ENCODE measurements at places on chromosomes 16 and 17. TPM values are rescaled to one million over a fixed set of nuclear protein-coding genes. Genes with fewer than 3 reads are reported as not detected.

DNA sequence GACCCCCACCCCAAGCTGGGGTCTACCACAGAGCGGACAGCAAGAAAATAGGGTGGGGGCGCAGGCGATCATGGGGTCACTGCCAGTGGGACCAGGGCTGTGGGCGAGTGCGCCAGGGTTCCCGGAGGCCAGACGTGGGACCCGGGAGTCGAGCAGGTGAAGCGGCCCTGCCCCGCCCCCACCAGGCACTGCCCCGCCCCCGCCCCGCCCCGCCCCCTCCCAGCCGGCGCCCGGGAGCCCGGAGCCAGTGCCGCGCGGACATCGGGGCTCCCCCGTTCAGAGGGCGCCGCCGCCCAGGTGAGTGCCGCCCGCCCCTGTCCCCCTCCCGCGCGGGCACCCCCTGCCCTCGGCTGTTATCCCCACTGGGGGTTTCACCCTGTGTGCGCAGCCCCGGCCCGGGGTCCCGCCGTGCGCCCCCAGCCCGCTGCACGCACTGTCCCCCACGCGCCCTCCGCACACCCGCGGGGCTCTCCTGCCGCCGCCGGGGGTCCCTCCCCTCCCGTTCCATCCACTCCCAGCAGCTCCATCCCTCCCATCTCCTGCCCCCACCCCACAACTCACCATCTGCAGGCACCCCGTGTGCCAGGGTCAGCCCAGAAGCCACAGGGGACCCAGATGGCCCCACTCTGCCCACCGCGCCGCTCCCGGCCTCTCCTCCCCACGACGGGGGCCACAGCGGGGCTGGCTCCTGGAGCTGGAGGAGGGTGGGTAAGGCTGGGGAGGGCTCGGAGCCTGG is at the start of gene SSTR5:
TSS of gene SSTR5 (plus strand) at position 222 of the 736 bp plus-strand sequence. CDS start 6,122 bp downstream, outside the sequence.
- H3K4me3 ChIP-seq, result no peak within 1 kb of the TSS
- H3K27ac ChIP-seq, result no peak within 1 kb of the TSS
- no peaks in the 10 kb centered on the region for H3K36me3 ChIP-seq

DNA sequence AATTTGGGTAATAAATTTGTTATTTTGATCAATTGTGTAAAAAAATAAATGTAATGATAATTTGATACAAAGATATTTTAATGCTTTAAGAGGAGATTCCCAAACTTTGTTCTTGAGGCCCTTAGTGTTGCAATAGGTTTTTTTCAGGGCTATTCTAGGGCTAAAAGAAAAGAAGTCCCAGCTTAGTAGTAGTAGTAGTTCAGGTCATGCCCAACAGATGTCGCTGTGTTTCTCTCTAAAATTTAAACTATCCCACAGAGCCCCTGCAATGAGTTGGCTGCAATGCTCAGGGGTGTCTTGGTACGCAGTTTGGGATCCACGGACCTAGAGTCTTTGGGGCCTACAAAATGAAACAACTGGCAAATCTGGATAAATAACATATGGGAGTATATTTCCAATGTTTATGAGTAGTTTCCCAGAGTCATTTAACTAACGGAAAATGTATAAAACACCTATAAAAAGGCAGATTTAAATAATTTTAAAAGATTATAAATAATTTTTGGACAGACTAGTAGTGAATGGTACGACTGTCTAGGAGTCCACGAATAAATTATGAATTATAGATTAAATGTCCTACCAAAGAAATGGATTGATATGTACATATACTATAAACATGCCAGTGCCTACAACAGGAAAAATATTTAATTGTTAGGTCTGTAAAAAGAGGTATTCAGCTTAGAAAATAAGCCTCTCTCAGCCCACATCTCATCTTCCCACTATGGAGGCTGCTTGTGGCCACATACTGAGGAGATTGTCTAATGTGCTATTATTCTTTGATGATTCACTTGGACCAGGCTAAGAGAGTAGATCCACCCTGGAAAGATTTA is 228.5 kb upstream of the PMFBP1 start:
- no peak overlapping the region for H3K27ac ChIP-seq
- peak; percentile 2 for DNase-seq
- H3K4me3 ChIP-seq, result no peak overlapping the region
- no peaks in the 10 kb centered on the region for H3K27me3 ChIP-seq
- no peaks in the 10 kb centered on the region for H3K36me3 ChIP-seq
- H3K4me1 ChIP-seq, result no peaks in the 10 kb centered on the region

- no peaks in the 10 kb centered on the region for H3K27me3 ChIP-seq
- peak overlapping the region; percentile 92 for H3K4me3 ChIP-seq
- H3K4me1 ChIP-seq, result peaks cover 78% of the 10 kb centered on the region
- no peak for DNase-seq
- H3K36me3 ChIP-seq, result peaks cover 39% of the 10 kb centered on the region
These were observed 266.8 kb downstream of the SEC14L1 start for GRCh38 chr17:77407321-77408277.

- peak overlapping the region; percentile 89 for H3K4me3 ChIP-seq
- no peaks in the 10 kb centered on the region for H3K27me3 ChIP-seq
- peaks cover 51% of the 10 kb centered on the region for H3K4me1 ChIP-seq
- H3K27ac ChIP-seq, result peak overlapping the region; percentile 65
These were observed 718 bp downstream of the ATP2A3 start for GRCh38 chr17:3963237-3964201.

DNA sequence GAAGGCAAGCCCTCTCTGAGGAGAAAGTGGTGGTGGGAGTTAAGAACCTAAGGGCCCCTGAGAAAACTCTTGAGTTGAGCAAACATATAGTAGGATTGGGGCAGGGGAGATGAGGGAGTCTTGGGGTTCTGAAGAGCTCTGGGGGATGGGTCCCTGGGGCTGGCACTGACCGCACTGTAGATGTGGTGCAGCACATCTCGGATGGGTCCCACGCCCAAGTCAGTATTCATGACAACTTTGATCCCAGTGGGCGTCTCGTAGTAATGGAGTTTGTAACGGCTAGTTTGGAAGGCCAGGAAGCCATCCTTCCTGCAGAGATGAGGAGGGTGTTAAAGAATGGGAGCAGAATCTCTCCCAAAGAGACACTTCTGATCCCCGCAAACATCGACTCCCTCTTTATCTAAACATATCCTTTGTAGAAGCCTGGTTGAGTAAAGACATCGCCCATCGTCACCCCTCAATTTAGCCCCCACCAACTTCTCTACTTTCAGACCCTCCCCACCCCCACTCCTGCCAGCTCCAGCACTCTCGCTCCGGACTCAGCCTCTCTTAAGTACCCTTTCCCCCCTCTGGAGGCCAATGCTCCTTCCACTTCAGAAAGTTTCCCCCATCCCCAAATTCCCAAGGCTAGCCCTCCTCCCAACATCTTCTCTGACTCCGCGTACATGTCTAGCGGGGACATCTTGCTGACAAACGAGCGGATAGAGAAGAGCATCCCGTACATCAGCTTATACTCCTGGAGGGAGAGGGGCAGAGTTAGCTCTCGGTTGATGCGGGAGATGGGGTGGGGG is 710 bp downstream of the TRAPPC1 start:
- peaks cover 42% of the 10 kb centered on the region for H3K4me1 ChIP-seq
- DNase-seq, result no peak
- H3K36me3 ChIP-seq, result peaks cover 19% of the 10 kb centered on the region
- H3K27ac ChIP-seq, result peak overlapping the region; percentile 64
- H3K27me3 ChIP-seq, result no peaks in the 10 kb centered on the region

Gene KRT20
- total RNA-seq, result not detected

Gene MEOX1
- total RNA-seq, result not detected

- H3K27me3 ChIP-seq, result peaks cover 24% of the 10 kb centered on the region
- H3K36me3 ChIP-seq, result no peaks in the 10 kb centered on the region
- no peak overlapping the region for H3K27ac ChIP-seq
- H3K4me1 ChIP-seq, result peaks cover 6% of the 10 kb centered on the region
These were observed 15.1 kb upstream of the ERN2 start for GRCh38 chr16:23728112-23728477.

DNA sequence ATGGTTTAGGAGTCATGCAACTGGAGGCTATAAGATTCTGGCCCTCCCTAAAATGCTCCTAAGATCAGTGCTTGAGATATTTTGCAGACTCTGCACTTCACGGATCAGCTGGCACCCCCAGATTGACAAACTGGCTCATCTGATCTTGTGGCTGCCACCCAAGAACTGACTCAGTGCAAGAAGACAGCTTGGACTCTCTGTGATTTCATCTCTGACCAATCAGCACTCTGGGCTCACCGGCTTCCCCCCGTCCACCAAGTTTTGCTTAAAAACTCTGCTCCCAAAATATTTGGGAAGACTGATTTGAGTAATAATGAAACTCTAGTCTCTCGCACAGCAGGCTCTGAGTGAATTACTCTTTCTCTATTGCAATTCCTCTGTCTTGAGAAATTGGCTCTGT is 26.3 kb upstream of the CCL2 start:
- no peaks in the 10 kb centered on the region for H3K4me1 ChIP-seq
- no peak for DNase-seq
- H3K36me3 ChIP-seq, result no peaks in the 10 kb centered on the region
- no peak overlapping the region for H3K4me3 ChIP-seq

Gene IRX3
- 1.1 TPM for total RNA-seq

Data from activated T-helper 1 cell treated with anti-CD3 and anti-CD28 coated beads, Interleukin-12 subunit alpha, Interleukin-12 subunit beta, Interleukin-2, Interleukin-4 antibody, amounts not matched to agents 30 ng/mL and 10 ng/mL and 1 ng/mL, durations not matched to agents 14 hours and 24 hours and 36 hours (primary cell).